ENCODE measurements at places on chromosomes 1 and 21.

DNA sequence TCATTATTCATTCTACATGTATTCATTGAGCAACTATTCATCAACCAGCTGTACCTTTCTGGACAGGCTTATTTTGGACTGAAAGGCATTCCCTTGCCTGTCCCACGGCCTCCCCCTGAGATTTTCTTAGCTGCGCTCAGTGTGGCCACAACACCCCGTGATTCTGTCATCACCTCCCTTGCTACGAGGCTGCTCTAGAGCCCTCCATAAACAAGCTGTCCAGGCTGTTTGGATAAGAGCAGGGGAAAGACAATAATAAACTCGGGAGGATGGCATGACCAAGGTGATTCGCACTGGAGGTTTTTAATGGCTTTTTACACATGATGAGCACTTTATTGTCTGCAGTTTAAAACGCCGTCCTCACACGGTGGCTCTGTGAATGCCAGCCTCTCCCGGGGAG is 139.7 kb downstream of the ROR1 start:
- DNase-seq: no peak

DNA sequence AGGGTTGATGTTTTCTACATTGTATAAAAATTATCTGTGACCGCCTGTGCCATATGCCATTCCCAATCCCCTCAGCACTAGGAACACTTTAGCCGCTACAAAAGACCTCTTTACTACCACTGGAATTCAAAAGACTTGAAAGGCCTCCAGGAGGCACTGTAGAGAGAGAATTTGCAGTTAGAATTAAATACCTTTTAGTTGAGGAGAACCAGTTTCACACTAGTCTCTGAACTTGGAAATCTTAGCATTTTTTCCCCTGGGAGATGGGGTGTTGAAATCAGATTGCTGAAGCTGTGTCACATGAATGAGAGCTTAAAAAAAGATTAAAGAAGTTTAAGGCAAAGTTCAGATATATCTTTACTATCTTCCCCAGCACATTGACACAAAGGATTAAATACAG is 291.0 kb downstream of the ADGRL2 start:
- DNase-seq: no peak

DNA sequence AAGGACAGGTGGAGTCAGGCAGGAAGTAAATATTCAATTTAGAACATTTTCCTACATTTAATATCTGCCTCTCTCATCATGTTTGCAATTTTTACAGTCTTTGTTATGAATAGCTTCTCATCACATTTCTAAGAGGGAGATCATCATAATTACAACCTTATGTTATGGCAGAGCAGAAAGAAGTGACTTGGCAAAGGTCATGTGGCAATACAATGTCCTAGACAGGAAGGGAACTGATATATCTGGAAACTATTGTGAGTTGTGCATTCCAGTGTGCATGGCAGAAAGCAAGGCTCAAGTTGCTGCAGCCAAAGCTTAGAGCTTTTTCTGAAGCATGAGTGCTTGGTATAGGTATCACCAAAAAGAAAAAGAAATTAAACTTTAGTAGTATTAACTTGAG is 43.8 kb upstream of the PRRX1 start:
- DNase-seq: no peak

GRCh38 chr21:27734146-27734545 is 767.3 kb upstream of the ADAMTS5 start:
- DNase-seq: no peak

GRCh38 chr1:208809876-208810275 is 565.7 kb upstream of the PLXNA2 start:
- no peak for DNase-seq

DNA sequence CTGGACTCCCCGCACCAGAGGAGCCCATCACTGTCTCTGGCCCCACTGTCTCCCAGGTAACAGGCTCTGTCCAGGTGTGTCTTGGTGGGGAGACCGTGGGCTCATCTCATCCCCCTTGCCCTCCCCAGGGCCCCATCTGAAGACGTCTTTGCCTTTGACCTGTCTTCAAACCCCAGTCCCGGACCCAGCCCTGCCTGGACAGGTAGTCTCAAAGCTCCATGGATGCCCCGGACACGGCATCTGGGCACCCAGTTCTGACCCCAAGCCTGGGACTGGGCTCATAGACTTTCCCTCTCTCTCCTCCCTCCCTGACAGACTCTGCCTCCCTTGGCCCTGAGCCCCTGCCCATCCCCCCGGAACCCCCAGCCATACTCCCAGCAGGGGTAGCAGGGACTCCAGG is 6.3 kb upstream of the CATSPER4 start:
- no peak for DNase-seq

- DNase-seq: no peak
These were observed 87.6 kb downstream of the GFI1 start for GRCh38 chr1:92399076-92399475.

DNA sequence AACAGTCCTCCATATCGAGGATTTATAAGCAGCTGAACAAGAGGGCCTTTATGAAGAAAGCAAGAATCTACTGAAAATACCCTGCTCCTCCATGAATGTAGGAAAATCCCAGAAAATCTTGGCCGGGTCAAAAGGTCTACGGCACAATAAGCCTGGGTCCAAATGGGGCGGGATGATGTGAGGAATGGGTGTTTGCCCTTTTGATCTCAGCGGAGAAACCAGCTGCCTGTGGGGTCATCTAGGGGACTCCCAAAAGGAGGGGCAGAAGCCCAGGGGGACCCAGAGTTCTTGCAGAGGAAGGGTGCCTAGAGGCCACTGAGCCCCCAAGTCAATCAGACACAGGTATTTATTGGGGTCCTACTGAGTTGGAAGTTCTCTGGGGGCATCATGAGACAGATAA is 11.4 kb upstream of the PIGR start:
- DNase-seq: no peak

DNA sequence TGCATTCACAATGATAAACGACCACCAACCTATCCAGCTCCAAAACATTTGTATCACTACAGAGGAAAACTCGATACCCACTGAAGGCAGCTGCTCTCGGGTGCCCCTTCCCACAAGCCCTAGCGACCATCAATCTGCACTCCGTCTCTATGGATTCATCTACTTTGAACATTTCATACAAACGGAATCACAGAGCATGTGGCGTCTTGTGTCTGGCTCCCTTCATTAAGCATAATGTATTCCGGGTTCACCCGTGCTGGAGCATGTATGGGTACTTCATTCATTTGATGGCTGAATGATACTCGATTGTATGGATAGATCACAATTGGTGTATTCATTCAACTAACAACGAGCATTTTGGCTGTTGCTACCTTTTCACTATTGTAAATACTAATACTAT is 340.2 kb downstream of the SMYD3 start:
- DNase-seq: no peak

DNA sequence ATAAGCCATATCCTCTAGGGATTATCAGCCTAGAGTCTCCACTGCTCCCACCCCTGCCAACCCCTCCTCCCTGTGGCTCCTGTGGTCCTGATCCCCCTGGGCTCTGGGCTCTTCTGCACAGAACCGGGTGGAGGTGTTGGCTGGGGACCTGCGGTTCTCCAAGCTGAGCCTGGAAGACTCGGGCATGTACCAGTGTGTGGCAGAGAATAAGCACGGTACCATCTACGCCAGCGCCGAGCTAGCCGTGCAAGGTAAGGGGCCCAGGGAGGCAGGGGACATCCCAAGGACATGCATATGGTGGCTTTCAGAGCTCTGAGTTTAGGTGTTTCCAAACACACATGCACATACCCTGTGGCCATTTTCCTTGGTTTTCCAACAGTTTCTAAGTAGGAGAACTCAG is 19.3 kb downstream of the CNTN2 start:
- no peak for DNase-seq

DNA sequence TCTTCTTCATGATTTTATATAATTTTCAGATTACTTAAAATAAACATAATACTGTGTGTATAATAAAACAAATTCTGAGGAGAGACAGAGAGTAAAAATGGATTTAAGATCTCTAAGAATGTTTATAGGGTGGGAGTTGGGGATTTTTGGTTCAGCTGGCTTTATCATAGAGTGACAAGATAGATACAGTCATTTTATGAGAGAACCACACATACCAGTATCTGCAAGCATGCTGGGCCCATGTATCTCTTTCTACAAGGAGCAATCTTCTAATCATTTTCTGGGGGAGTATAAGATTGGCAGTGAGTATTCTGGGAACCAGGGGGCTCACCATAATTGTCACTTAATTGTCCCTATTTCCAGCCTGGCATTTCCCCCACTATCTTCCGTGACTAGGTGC is 64.3 kb upstream of the DUSP10 start:
- DNase-seq: no peak

DNA sequence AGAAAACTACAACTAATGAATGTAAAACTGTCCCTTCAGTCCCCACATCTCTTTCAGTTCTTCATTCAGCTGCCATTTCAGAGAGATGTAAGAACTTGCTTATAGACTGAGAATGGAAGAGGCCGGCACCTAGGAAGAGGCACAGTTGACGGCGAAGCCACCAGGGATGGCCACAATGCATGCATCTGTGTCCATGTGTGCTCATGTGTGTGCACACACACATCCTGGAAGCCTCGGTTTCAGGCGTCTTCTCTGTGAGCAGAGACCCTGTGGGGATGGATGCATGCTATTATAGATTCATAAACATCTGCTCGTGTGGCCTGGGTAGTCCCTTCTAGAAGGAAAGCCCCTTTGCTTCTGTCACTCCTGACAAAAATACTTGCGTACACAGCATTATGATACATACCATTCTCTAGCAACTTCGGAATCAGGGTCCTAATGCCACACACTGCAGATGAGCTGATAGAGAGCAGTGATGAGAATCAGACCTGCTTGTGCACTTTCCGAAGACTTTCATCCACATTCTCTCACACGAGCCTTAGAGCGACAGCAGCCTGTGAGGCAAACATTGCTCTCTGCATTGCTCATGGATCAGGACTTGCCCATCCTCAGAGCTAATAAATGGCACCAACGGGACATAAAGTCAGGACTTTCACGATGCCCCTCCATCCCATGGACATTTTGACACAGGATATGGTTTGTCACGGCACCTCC is 12.4 kb upstream of the GPR61 start:
- DNase-seq: no peak

GRCh38 chr1:56363007-56363770 is 216.2 kb downstream of the PLPP3 start:
- DNase-seq: no peak

- no peak for DNase-seq
These were observed 2.7 kb downstream of the DPT start for GRCh38 chr1:168726281-168726680.

- DNase-seq: no peak
These were observed 142.9 kb upstream of the COL6A1 start for GRCh38 chr21:45838634-45839033.

DNA sequence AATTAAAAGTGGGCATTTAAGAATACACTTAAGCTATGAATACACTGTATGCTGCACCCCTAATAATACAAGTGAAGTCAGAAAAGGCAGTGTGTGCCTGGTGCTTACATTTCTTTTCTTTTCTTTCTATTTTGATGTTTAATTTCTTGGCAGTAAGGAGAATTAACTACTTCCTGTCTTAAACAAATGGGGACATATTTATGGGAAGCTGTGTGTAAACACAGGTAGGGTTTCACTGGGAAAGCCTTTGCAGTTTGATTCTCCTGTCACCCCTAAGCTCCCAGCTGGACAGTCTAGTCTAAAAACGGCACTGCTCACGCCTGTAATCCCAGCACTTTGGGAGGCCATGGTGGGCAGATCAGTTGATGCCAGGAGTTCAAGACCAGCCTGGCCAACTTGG is 146.0 kb downstream of the MIS18A start:
- DNase-seq: no peak

GRCh38 chr1:23989263-23989662 is 9.1 kb upstream of the SRSF10 start:
- no peak for DNase-seq

DNA sequence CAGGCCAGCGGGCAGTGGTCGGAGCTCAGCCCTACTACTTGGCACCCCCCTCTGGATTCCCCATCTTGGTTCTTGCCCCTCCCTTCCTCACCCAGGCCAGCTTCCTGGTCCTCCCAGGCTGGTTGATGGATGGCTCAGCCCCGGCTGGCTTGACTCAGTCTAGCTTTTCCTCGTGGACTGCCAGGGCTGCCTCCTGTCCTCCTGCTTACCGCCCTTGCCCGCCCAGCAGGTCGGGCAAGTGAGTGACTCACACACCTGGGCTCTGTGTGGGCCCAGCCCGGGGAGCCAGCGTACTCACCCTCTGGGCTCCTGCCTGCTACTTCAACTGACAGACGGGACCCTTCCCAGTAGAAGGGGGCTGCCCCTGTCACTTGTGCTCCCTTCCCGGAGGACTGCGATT is 19.5 kb upstream of the ARHGEF10L start:
- no peak for DNase-seq

- no peak for DNase-seq
These were observed 1.3 kb upstream of the IFNAR2 start for GRCh38 chr21:33228455-33228854.

GRCh38 chr1:151975311-151976014 is 18.2 kb downstream of the S100A10 start:
- no peak for DNase-seq

DNA sequence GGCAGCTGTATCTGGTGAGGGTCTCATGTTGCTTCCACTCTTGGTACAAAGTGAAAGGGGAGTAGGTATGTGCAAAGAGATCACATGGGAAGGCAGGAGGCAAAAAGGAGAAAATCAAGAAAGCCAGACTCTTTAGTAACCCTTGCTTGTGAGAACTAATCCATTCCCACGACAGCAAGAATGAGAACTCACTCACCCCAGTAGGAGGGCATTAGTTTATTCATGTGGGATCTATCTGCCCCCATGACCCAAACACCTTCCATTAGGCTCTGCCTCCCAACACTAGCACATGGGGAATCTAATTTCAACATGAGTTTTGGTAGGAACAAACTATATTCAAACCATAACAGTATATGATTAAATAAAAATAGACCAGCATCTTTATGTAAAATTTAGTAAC is 57.6 kb downstream of the ZNHIT6 start:
- DNase-seq: no peak

DNA sequence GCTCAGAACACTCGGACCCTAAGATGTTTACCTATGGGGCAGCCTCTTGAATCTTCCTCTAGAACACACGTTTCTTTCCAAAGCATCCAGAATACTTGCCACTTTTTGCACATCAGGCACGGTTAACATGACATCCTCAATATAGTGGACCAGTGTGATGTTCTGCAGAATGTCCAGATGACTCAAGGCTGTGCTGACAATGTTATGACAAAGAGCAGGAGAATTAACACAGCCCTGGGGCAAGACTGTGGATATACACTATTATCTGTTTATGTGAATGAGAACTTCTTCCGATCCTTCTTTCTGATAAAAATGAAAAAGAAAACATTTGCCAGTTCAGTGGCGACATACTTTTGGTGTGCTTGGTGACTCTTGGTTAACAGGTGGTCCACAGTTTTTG is 154.3 kb downstream of the PDE4B start:
- DNase-seq: no peak

- no peak for DNase-seq
These were observed 19.5 kb upstream of the CCDC17 start for GRCh38 chr1:45643321-45643720.

DNA sequence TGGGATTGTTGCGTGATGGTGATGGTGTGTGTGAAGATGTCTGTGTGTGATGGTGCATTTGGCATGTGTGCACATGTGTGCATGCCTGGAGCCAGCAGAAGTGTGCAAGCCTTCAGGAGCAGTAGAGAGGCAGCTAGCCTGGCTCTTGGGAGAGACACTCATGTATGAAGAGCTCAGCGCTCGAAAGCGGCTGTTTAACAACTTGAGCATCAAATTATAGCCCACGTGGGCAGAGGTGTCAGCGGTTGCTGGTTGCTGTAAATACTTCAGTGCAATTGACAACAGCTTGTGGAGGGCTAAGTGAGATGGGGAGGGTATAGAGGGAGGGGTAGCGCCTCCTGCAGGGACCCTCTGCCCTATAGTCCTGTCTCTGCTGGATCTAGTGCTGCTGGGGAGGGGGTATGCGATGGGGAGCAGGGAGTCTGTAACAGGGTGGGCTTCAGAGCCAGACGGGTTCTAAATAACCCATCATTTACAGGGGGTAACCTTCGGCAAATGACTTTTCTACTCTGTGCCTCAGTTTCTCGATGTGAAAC is 21.5 kb downstream of the FOXD2 start:
- peak; percentile 65 for DNase-seq
